COR-L47 (cell line): ENCODE measurements at places on chromosomes 12 and 14.

DNA sequence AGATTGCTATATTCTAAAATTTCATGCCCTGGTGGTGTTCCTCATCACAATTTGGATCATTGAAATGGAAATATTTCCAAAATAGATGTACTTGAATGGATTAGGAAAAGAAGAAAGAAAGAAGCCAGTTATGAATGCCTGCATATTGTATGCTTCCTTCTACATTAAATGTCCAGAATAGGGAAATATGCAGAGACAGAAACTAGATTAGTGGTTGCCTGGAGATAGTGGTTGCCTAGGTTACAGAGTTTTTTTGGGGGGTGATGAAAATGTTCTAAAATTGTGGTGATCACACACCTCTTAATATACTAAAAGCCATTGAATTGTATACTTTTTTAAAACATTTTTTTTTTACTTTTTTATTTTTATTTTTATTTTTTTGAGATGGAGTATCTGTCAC is 18.0 kb downstream of the TUBA1A start:
- DNase-seq, result no peak

DNA sequence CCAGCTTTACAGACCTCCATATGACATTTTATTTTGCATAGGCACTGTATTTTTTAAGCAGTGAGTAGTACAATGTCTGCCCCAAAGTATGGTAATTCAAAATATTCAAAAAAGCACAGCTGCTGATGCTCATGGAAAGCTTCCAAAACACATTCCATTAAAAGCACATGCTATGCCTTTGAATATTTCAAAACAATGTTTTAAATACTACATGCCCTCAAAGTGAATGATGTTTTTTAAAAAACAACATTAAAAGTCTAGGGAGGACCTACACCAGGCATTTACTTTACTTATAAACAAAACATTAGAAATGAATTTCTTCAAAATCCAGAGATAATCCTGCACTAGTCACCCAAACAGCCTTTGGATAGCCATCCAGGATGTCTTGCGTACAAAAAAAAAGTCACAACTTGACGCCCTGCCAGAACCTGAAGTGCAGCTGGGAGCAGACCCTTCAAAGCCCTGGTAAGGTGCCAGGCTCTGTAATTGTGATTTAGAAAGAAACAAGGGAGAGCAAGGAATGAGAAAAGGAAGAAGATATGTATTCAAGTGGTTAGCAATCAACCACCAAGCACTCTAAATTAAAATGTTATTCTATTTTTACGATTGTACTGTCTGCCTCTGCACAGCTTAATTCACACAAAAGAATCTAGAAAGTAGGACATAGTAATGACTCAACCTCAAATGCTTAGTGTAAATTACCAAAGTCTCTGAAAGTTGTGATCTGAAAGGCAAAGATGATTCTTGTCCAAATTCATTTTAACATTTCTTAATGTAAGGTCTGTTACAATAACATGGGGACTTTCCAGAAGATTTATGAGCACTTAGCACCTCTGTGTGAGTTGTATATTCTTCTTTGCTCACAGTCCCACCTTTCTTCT is 31.9 kb downstream of the CEP83 start:
- DNase-seq, result peak; percentile 41

DNA sequence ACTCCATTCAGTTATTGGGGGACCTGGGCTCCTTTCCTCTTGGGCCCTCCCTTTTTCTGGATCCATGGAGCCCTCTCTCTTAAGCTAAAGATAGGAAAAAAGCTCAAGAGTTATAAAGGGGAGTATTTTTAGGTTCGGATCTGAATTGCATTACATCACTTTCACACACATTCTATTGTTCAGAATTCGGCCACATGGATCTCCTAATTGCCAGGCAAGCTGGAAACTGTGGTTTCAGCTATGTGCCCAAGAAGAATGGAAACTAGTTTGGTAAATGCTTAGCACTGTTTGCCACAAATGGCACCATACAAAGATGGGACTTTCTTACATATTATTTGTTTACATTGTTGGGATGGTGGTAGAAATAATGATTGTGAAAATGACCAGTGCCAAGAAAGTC is 145.6 kb downstream of the LRIG3 start:
- no peak for DNase-seq

DNA sequence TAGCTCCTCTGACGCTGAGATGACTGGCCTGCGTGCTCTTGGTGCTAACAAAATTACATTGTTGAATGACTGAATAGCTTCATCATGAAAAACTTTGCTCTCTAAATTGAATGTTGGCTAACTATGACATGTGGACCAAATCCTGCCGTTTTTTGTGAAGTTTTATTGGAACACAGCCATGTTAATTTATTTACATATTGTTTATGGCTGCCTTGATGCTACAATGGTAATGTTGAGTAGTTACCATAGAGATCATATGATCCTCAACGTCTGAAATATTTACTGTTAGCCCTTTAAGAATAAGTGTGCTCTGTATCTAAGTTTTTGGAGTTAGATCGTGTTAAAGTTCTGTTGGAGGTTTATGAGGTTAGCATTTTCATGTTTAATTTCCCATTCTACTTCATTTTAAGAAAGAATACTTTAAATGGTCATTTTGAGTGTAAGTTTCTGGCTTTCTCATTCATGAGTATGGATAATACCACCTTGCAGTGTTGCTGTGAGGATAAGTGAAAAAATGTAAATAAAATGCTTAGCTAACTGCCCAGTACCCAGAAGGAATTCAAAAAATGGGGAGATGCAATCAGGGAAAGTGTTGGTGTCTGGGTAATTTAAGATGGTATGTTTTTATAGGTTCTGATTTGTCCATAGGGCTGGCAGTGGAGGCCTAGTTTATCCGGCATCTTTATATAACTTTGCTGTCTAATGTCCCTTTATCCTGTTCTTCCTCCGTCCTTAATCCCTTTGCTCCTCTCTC is 35.3 kb downstream of the NUBPL start:
- no peak for DNase-seq

DNA sequence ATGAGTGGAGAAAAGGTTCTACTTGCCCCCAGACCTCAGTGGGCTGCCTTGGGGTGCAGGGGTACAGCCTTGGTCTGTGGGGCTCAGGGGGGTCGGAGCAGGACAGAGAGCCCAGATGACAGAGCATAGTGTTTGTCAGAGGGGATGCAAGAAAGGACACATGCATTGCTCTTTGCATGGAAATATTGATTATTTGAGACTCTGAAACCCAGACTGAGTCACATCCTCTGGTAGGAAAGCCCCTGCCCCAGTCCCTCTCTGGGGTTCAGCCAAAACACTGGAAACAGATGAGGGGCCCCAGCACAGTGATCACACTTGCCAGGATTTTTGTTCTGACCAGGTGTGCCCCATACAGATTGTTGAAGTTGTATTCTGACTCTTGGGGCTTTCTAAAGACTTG is 1094.4 kb downstream of the BCL11B start:
- DNase-seq, result no peak

DNA sequence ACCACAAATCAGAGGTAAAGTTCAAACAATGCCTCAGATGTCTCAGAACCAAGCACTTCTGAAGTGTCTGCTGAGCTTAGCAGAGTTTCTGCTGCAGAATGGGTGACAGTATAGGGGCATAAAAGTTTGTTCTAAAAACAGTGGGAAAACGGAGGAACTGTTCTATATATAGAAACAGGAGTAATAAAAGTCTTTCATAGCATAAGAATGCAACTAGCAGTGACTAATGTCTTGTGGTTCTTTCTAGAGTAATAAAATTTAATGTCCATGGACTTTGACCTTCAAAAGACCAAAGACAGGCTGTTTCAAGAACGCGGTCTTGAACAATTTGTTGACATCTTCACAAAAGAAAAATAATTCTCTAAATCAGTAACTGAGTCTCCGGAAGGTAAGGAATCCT is 107.5 kb upstream of the FAR2 start:
- no peak for DNase-seq

GRCh38 chr12:63935361-63935760 is 90.9 kb downstream of the SRGAP1 start:
- DNase-seq, result no peak

DNA sequence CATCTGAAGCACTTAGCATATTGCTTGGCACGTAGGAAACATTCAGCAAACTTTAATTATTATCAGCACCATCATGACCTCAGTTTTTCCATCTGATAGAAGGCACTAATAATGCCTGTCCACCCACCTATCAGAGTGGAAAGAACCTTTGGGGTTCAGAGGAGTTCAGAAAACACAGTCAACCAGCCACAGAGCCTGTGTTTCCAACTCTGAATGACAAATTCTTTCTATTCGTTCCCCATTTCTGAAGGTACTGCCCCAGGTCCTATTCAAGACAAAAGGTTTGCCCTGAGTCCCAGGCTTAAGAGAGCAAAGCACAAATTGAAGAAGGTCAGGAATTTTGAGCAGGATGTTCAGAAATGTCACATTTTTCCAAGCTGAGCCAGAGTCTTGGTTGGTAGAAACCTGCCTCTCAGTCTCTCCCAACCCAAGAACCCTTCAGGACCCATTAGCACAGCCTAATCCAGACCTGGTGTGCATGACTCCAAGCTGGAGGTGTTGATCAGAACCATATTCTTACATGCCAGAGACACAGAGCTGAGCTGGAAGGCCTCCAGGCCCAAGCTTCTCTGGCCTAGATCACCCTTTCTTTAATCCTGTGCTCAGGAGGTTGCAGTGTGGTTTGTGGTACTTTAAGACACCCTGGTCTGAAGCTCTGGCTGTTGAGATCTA is 114.4 kb downstream of the TBX5 start:
- no peak for DNase-seq

GRCh38 chr14:68363843-68364767 is 428.8 kb downstream of the ZFP36L1 start:
- no peak for DNase-seq

DNA sequence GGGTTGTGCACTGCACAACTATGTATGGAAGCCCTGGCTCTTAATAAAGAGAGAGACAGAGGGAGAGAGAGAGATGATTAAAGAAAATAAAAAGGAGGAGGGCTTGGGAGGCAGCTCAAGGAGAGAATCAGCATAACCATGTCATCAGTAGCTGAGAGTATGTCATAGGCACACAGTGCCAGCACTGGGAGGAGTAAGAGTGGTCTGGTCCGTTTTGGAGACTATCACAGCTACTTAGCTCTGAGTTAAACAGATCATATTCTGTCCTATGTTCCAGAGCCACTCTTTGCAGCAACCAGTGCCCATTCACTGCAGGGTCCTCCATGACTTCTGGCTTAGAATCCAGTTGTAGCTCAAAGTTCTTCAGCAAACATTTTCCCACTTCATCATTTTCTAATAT is 59.0 kb downstream of the GTF2A1 start:
- no peak for DNase-seq

DNA sequence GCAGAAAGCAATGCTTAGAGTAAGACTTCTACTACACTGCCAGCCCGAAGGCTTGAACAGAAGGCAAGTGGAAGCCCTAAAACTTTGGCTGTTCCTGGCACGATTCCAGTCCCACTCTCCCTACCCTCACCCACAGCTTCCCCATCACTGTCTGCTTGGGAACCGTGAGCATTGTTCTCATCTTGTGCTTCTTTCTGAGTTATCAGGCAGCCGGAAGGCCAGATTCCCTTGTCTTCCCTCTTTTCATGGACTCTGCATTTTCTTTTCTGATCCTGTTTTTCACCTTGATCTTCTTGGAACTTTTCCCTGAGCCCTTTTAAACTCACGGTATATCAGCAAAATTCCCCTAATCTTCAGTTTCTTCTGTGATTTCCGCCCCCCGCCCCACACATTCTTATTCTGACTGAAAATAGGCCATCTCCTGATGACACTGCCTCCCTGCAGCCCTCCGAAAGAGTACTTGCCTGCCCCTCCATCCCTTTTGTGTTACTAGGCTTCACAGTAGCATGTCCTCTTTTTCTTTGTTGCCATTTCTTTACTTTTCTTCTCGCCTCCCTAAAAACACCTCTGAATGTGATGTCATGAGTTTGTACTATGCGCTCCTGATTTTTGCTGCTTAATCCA is 29.9 kb downstream of the RCOR1 start:
- no peak for DNase-seq

GRCh38 chr12:120132863-120133385 is 16.4 kb upstream of the RAB35 start:
- DNase-seq, result no peak

DNA sequence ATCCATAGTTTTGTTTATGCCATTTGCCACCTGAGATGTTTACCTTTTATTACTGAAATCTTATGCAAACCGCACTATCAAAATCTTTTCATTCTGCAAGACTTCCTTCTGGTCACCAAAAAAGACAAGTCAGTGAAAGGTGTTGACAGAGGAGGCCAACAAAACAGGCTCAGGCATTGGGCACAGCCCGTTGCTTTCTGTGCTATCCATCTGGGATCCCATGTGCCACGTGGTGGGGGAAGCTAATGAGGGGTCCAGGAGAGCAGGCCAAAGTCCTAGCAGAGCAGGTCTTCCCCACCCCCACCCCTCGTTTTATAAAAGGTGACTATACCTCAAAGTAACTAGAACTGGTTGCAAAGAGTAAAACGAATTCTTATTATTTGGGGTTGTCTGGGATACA is 1.2 kb downstream of the ALDH1L2 start:
- DNase-seq, result no peak

DNA sequence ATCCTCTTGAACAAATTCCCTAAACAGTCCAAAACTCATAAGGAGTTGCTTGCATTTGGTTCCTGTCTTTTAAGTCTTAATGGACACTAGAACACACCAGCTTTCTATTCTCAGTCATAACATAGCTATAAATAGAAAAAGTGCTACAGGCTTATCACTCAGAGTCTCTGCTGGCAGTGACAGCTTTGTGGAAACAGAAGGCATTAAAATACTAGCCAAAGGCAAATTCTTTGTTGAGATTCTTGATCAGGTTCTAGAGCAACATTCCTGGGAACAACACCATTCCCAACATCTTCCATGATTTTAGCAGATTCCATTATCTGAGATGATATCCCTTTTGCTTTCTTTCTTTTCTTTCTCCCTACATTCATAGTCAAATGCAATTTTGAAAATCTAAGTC is 207.7 kb upstream of the PLEKHG7 start:
- DNase-seq, result no peak

- DNase-seq, result no peak
These were observed 94.9 kb downstream of the DUSP16 start for GRCh38 chr12:12467688-12468261.

DNA sequence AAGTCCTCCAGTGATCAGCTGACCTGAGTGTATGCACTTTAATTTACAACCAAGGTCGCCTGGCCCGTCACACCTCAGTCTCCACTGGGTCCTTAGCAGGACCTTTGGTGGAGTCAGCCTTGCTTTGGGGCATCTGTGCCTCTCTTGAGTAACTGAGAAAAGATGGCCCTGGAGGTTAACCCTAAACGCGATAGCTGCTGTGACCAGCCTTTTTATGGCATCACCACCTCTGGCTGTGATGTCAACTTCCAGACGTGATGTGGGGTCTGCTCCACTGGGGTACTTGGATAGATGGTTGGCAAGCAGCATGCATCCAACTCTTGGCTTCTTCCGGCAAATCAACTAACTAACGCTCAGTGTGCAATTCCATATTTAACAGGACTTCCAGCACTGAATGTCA is 122.8 kb upstream of the RTL1 start:
- DNase-seq, result no peak

DNA sequence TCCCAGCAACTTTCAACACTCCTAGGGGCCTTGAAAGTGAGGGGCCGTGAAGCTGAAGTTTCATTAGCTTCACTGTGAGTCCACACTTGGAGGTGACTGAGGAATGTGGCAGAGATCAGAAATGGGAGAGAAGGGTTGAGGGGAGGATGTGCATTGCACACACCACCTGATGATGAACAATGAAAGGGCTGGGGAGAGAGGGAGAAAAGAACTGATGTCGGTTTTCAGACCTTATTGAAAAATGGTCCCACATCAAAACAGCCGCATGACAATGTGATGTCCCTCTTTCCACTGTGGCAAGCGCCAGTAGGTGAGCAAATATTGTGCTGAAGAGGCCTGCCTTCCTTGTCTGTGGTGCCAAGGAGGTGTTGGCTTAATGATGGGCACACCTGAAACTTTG is 32.3 kb upstream of the ATP23 start:
- no peak for DNase-seq

GRCh38 chr12:12016284-12017100 is 54.2 kb upstream of the BCL2L14 start:
- DNase-seq, result no peak
